Cortex of kidney (tissue), 1 donor: ENCODE measurements at places on chromosomes 12 and 14.

GRCh38 chr12:74981541-74981940 is 228.1 kb downstream of the KCNC2 start:
- DNase-seq: no peak

DNA sequence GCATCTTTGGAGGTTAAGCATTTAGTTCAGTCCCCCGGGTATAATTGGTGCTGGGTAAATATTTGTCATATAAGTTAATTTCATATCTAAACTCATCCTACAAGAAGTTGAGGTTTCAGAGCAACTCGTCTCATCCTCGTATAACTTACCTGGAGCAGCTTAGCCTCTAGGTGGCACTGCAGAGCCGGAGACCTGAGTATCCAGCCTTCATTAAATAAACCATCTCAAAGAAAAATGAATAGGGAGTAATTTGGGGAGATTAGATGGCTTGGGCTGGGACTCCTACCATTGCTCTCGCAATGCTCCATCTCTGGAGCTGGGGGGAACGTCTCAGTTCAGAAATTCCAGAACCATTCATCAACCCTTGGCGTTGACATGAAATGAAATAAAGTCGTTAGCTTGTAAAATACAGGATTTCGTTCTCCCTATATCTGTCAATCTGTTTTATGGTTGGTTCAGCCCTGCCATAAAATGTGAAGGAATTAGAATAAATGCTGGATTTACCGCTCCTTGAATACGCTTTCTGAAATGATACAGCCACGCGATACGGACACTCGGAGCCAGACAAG is 122.9 kb upstream of the TMEM132D start:
- no peak for DNase-seq

DNA sequence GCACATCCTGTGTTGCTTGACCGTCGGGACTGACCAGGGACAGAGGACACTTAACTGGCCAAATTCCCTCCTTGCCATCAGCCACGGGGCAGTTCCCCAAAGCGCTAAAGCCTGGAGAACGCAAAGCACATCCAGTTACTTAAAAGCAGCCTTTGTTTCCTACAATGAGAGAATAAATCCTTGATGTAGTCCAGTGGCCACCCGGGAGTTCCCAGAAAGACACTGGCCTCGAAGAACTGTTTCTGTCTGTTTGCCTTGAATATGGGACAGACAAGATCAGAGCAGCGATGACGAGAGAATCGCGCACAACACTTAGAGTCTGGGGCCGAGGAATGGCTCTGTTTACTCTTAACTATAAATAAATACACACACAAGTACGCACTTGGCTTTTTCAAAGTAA is 102.2 kb downstream of the TNFAIP2 start:
- no peak for DNase-seq

DNA sequence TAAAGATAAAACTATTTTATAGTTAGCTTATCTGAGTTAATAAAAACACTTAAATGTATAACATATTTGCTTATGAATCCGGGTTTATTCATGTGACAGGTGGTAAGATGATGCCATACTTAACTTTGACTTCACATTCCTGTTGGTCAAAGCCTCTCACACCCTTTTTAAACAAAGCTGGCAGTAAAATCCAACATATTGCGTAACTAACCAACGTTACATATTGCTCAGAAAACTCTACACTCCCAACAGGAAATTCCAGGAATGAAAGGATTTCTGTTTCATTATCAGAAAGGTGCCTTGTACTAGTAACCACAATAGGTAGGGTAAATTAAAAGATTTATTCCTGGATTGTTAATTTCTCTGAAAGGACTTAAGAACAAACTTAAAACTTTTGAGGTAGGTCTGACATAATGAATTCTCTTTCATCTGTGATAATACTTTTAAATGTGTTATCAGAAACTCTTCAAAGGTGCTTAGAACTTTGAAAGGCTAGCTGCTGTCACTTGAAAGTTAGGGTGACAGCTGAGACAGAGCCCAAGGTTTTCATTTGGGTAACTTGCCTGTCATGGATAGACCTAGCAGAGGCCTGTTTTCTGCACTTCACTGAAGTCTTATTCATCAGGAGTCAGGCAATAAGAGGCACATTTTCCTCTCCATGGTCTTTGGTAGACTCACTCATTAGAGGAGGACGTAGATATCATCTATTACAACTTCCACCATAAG is 23.8 kb upstream of the CATSPERB start:
- no peak for DNase-seq

GRCh38 chr12:57621497-57622292 is 10.5 kb downstream of the ARHGEF25 start:
- no peak for DNase-seq

DNA sequence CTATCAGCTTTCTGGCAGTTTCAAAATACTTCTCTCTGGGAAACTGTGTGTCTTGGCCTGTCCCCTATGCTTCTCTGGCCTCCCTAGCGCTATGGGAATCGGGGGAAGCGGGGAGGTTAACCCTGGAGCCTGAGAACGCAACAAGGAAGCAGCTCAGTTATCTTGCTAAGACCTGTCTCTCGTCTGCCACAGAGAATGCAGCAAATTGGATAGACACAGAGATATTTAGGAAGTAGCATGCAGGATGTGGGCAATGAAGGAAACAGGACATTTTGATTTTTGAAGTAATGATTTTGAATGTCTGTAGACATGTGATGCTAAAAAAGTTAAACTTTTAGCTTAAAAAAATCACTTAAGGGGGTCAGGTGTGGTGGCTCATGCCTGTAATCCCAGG is 6.6 kb upstream of the CALCOCO1 start:
- DNase-seq: no peak

- no peak for DNase-seq
These were observed 171.7 kb downstream of the SLC5A8 start for GRCh38 chr12:101038289-101038871.

DNA sequence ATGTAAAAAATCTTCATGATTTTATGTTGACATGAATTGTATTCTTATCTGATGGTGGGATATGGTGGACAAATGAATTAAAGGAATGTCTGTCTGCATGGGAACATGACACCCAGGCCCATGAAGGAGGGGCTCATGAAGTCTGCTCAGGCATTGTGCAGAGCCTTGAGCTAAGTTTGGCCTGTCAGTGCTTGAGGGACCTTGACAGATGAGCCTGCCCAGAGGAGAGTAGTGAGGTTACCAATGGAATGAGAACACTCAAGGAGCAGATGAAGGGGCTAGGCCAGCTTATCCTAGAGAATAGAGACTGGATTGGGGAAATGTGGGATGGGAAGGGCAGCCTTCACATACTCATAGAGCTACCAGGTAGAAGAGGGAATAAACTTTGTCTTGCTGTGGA is 68.8 kb downstream of the TMX1 start:
- no peak for DNase-seq

DNA sequence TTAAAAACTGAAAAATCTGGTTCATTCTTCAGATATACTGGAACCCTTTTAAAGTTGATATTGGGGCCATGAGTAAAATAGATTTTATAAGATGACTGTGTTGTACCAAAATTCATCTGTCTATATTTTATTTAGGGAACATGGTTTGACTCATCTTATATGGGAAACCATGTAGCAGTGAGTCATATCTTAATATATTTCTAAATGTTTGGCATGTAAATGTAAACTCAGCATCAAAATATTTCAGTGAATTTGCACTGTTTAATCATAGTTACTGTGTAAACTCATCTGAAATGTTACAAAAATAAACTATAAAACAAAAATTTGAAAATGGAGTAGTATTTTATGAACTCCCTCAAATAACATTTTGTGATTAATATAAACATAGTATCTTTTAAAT is 14.2 kb downstream of the PTGER2 start:
- DNase-seq: no peak

DNA sequence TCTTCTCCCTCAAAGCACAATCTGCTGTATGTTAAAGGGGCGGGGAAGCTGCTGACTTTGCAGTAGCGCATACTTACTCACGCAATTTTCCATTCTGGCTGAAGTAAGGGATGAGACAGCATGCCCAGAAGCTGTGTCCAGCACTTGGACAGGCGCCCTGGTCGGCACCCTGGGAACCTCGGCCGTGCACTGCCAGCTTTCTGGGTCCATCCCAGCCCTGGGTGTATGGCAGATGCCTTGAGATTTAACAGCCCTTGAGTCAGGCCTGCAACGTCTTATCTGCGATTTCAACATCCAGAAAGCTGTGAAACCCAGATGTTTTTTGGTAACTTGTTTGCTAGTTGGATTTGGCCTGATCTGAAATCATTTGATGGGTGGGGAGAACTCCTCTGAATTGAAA is 16.1 kb downstream of the EML1 start:
- no peak for DNase-seq

GRCh38 chr14:95125221-95125620 is 32.1 kb downstream of the DICER1 start:
- DNase-seq: no peak

DNA sequence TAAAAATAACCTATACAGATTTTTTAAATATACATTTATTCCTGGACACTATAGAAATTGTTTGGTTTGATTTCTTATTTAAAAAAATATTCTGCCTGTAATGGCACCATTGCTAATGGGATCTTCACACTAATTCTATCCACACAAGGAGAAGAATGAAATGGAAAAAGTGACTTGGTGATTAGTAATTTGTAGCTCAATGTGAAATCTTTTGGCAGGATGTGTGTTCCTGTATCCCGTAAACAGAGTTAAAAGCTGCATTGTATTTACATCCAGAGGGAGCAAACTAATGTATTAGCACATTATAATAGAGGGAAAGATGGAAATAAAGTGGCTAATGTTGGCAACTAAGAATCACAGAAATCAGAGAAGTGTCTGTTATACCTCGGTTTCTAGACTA is 1455.3 kb upstream of the FLRT2 start:
- DNase-seq: no peak

DNA sequence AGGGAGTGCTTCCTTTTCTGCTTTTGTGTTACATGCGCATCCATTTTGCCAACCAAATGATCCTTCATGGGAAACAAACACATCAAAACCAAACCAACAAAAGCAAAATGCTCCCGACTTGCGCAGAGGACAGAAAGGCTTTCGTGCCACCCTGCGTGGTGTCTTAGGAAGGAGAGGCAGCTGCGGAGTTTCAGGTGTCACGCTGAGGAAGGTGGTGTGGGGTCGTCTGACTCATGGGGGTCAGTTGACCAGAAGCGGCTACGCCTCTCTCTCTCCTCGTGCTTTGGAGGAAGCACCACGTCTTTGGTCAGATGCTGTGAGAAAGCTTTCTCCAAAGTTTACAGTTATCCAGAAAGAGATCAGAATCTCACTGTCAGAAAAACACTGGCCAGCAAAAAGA is 7.9 kb downstream of the EMP1 start:
- DNase-seq: no peak

DNA sequence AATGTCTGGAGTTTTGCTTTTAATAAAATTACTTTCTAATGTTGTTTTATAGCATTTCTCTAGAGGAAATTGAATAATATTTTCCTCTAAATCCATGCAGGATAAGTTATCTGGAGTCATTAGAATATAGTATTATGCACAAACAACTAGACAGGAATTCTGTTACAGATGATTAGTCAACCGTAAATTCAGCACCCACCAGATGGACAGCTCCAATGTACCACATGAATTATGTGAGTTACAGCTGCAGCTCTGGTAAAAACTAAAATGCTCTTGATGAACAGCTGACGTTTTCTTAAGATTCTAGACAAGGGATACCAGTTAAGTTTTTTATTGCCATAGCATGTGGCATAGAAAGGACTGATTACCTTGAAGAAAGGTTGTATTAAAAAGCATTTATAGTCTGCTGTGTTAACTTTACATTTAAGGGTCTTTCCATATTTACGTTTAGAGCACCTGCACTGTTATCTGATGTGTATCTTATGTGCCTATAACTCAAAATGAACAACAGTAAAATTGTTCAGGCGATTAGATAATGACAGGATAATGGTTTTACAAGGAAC is 321.4 kb upstream of the LRFN5 start:
- no peak for DNase-seq

DNA sequence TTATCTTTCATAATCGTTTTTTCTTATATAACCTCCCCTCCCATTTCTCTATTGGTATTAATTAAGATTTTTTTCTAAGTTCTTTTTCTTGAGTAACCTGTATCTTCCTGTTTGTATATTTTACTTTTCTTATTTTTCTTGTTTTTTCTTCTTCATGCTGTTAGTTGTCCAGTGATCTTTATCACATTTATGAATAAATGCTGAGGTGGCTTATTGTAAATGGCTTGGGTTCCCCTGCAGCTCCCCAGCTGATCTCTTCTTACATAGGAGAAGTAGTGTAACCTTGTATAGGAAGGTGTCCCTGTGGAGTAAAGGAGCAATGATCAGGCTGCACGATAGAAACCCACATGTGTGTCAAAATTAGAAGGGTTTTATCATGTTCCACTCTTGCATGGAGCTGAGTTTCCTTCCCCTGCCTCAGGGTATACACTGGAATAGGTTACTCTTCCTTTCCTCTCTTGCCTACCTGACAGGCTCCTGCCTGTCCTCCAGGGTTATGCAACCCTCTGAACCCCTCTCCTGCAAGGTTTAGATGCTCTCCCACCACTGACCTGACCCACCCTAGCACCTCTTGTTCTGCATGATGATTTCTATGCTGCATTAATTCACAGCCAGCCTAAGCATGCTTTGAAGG is 334.8 kb upstream of the RGS6 start:
- no peak for DNase-seq

DNA sequence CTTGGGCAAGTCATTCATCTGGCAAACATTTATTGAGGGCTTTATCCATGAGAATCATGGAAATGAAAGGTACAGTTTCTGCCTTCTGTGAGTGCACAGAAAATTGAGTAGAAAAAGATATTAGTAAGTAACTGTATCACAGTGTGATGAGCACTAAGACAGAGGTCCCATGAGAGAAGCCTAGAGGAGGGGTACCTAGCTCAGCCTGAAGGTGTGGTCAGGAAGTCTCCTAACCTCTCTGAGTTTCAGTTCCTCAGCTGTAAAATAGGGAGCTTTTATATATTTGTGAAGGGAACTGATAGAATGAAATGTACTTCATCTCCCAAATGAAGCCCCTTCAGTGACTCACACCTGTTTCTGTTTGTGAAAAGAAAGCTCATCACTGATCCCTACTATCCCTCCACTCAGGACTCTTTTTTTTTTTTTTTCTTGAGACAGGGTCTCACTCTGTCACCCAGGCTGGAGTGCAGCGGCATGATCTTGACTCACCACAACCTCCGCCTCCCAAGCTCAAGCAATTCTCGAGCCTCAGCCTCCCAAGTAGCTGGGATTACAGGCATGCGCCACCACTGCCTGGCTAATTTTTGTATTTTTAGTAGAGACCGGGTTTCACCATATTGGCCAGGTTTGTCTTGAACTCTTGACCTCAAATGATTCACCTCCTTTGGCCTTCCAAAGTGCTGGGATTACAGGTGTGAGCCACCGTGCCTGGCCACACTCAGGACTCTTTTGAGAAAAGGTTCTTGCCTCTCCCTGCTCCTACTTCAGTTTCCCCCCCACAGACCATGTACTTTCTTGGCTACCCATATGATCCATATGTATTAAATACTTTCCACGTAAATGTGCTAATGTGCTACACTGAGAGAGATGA is 93.7 kb upstream of the FUT8 start:
- no peak for DNase-seq

- DNase-seq: no peak
These were observed at the start of gene DEGS2 for GRCh38 chr14:100159094-100159864. DEGS2 (minus strand) TSS chr14:100159645; CDS start chr14:100159587, 58 bp downstream.

GRCh38 chr12:23504043-23504442 is 445.4 kb downstream of the SOX5 start:
- DNase-seq: no peak
